ENCODE measurements at places on chromosomes 2 and 18.

DNA sequence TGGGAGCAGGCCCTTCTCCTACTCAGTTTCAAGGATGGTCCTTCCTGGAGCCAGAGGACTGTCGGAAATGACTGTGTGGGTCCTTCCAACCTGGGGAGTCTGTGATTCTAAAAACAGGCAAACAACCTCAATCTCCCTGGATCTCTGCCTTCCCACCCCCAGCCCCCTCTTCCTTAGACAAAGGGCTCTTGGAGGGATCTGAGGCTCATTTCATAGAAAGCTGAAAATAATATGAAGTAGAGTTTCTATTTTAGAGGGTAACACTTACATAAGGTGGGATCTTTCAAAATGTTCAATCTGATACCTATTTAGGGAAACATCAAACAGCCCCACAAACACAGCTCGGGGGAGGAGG lies 69.4 kb downstream of the RHOB start:
- DNase-seq = no peak

GRCh38 chr2:151819920-151820319 lies 8.3 kb downstream of the ARL5A start:
- no peak for DNase-seq

GRCh38 chr2:216172493-216172892 lies 63.3 kb downstream of the XRCC5 start:
- DNase-seq = no peak

DNA sequence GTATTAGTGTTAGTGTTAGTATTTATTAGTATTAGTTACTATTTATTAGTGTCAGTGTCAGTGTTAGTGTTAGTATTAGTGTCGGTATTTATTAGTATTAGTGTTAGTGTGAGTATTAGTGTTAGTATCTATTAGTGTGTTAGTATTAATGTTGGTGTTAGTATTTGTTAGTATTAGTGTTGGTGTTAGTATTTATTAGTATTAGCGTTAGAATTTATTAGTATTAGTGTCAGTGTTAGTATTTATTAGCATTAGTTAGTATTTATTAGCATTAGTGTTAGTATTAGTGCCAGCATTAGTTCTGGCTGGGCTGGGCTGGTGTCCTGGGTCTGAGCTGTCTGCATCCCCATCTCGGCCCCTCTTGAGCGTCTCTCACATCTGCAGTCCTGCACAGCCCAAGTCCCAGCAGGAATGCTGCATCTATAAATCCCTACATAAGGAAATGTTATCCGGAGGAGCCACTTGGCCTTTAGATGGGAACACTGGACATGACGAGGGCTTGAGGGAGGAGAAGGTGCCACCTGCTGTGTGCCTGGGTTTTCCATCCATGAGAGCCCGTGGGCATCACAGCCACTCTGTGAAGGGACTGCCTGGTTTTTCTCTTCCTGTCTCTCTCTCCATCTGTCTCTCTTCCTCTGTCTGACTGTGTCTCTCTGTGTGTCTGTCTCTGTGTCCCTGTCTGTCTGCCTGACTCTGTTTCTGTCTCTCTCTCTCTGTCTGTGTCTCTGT lies 33.6 kb downstream of the TWIST2 start:
- DNase-seq = no peak

DNA sequence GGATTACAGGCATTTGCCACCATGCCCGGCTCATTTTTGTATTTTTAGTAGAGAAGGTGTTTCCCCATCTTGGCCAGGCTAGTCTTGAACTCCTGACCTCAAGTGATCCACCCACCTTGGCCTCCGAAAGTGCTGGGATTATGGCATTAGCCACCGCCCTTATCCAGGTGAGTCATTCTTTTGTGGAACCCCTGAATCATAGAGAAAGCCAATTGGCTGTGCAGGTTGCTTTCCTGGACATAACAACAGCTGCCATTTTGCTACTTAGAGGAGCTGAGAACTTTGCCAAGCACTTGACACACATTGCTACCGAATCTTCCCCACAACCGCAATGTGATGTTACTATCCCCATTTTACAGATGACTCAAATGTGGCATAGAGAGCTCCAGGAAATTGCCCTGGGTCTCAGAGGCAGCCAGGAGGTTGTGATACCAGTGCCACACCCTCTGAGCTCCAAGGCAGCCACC lies 36.0 kb downstream of the SETBP1 start:
- no peak for DNase-seq

DNA sequence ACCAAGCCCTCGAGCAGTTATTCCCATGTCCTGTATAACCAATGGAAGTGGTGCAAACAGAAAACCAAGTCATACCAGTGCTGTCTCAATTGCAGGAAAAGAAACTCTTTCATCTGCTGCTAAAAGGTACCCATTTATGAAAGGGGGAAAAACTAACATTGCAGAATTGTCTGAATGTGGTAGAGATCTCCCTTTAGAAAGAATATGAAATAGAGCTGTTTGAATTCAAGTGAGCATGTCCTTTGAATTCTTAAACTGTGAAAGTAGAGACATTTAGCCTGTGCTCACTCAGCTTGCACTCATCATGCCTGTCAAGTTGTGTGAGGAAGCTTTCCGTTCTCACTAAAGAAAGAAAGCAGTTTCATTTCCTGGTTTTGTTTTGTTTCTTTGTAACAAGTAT lies 87.4 kb downstream of the EML4 start:
- no peak for DNase-seq

GRCh38 chr18:67142604-67143003 lies 373.9 kb downstream of the DSEL start:
- DNase-seq = no peak
